ENCODE measurements at places on chromosomes 12 and 14.

DNA sequence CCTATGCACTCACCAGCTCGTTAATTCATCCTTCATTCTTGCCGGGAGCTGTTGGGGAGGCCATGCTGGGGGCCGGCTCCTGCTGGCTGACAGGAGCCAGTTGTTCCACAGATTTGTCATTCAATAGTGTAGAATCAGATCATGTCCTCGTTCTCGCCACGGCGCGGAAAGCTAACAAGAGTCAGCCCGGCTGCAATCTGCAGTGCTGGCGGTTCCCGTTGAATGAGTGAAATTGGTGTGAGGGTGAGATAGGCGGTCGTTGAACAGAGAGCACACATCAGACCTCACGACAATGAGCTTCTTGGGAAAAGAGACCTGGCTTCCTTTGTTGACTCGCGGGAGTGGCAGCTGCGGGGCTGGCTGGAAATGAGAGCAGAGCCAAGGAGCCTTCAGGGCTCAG, 57.5 kb downstream of the KIF26A start:
- no peak for DNase-seq

DNA sequence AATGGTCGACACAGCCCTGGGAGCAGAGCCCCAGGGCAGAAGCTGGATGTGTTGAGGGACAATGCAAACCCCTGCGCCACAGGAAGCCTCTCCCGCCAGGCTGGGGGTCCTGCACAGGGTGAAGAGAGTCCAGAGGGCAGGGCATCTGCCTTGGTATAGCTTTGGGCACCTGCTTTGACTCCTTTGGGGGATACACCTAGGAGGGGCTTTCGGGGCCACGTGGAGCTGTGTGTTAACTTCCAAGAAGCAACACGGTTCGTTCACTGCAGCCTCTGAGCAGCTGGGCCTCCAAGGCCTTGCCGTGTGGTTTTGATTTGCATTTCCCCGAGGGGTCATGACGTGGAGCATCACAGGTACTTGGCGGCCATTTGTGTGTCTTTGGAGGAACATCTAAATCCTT, 5.8 kb upstream of the PUS1 start:
- DNase-seq = no peak

DNA sequence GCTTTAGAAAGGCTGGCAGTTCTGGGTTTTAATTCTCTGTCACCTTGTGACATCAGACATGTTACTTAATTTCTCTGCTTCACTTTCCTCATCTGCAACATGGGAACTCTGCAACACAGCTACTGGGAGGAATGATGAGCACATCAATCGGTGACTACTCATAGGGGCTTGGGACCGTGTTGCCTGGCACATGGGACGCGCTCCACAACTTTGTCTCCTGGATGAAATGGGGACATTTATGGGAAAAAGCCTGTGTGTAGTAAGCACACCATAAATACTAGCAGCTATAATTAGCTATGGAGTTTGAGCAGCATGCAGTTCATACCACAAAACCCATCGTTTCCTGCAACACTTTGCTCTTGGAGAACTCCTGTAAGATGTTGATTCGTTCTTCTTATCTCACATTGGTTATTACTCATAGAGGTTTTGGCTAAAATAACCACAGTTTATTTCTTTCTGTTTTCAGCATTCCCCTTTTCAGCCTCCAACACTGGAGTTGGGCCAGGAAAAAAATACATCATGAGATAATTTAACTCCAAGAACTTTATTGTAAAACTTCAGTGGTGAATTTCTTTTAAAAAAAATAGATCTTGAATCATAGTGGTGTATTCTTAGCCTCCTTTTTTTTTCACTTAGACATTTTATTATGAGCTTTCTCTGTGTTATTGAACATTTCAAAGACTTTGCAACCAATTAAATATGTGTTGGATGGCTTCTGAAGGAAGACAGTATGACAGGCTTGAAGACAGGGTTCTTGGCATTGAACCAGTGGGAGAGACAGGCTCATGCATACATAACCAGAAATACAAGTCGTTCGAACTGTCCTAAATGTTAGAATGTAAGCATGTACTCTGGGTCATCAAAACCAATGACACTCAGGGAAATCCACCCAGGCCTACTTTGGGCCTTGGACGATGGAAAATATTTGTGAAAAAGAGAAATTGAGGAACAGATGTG, 72.7 kb downstream of the RIN3 start:
- no peak for DNase-seq

DNA sequence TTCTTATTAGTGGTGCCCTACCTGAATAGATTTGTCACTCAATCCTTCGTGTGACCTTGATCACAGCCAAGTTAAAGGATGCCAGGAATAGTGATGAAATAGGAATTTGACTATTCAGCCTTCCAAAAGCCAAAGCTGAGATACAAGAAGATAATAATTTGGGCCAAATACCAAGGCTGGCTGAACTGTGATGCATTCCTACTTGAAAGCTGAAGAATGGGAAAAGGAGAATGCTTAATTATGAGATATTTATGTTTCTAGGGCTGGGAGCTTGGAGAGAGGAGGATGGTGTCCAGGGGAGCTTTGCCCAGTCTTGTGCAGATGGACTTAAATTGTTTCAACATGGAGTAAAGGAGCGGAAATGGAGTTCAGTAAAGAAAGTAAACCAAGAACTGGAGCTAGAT, 5.2 kb downstream of the RNASE7 start:
- no peak for DNase-seq
